Astrocyte of the spinal cord (primary cell): ENCODE measurements at places on chromosomes 13 and 19.

DNA sequence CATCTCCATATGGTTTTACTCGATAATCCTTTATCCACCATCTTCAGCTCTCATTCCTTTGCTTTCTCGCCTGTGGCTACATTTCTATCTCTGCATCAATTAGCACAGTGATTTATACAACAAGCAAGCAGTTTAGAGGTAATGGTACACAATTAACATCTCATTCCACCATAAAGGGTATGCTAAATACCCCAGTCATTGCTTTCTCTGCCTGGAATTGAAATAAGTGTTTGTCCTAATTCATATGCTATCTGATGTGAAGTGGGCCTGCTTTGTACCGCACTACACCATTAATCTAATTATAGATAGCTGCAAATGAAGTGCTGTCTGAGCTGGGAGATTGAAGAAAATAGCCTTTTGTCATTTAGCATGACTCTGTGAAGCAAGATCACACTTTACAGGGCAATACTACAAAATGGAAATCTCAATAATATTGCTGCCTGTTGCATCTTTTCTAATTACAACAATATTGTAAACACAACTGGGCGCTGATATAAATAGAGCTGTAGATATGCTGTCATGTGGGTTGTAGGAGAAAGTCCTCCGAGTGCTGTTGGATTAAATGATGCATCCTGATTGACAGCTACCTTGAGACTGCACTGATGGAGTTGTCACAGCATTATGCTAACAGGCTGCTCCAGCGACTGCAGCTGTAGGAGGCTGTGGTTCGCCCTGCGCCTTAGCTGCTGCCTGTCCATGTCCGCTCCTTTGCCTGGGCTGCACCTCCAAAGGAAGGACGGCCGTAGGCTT lies 78.2 kb downstream of the GGACT start:
- no peak for DNase-seq

- DNase-seq = no peak
Measured at GRCh38 chr19:24062190-24062589, 24.8 kb upstream of the ZNF254 start.

DNA sequence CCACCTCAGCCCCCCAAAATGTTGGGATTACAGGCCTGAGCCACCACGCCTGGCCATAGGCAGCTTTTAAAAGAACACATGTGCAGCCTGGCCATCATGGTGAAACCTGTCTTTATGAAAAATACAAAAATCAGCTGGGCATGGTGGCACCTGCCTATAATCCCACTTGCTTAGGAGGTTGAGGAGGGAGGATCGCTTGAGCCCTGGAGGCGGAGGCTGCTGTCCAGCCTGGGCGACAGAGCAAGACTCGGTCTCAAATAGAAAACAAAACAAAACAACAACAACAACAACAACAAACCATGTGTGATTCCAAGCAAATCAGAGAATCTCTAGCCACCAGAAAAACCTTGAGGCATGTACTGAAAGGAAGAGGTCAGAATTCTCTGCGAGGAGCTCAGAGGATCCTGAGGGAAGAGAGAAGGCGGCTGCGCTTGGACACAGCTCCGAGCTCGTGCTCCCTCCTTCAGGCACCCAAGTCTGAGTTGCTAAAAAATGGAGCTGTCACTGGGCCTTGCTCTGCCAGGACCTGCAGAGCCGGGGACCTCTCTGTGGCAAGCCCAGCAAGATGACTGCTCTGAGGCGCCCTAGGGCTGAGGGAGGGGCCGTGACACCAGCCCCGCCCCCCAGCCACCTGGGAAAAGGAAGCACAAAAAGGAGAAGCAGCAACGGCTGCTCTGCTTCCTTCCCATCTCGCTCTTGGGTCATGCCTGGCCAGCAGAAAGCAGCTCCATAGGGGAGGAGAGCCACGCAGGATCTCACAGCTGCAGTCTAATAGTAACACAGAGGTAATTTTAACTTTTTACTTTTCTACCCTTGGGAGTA lies at the start of gene ARL11:
TSS of gene ARL11 (plus strand) at position 677 of the 822 bp plus-strand sequence. CDS start 1,941 bp downstream, outside the sequence.
- no peak for DNase-seq

- DNase-seq = peak; percentile 82
Measured at GRCh38 chr13:85528491-85529217, 270.6 kb downstream of the SLITRK6 start.

DNA sequence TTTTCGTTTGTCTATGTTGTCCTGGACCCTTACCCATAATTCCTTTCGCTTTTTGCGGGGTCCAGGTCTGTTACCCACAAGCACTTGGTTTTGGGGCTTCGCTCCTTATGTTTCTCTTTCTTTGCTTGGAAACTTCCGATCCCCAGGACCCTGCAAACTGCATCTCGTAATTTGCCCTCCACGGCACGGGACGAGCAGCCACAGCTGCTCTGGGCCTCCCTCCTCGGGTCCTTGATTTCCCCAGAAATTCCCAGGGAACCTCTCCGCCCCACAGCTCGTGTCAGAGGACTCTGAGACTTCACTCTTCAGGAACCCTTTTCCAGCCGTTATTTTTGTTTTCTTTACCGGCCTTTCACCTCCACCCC lies 599 bp downstream of the SNRNP70 start:
- DNase-seq = no peak

GRCh38 chr19:39995794-39996193 lies 1.1 kb upstream of the ZNF546 start:
- DNase-seq = no peak

GRCh38 chr19:7856679-7857663 lies 17.2 kb downstream of the PRR36 start:
- DNase-seq = no peak

DNA sequence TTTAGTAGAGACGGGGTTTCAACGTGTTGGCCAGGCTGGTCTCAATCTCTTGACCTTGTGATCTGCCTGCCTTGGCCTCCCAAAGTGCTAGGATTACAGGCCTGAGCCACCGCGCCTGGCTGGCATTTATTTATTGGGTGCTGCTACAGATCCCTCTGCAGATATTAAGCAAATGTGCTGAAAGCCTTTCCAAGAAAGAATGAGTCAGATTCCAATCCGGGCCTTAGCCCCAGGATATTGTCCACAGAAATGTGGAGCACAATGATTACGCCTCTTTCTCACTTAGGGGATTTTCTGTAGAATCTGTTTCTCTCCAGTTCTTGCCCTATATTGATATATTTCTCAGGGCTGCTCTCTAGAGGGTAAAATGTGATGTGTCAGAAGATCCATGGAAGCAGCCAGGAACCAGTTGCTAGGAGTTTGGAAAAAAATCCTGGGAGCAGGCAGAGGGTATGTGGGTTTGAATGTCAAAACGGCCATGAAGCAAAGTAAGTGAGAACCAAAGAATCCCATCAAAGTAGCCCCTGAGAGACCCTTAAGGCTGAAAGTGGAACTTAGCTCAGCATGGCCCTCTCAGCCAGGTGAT lies 24.8 kb upstream of the IGFL4 start:
- peak; percentile 71 for DNase-seq

DNA sequence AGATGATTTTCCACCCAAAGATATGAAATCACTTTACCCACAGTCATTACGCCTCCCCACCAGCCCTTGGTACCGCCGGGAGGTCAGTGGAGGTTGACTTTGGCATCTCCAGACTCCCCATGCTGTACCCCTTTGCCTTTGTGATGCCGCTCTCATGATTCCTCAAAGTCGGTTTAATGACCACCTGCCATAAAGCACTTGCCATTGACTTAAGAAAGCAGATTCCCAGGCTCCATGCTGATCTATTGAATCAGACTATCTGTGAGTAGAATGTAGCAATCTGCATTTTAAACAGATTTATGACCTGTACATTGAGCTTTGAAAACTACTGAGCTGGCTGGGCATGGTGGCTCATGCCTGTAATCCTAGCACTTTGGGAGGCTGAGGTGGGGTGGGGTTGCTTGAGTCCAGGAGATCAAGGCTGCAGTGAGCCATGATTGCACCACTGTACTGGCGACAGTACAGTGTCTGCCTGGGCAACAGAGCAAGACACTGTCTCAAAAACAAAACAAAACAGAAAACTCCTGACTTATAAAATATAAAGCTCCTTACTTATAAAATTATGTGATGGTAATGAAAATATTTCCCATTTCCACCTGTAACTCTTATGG lies 235.2 kb downstream of the KLF5 start:
- DNase-seq = no peak

DNA sequence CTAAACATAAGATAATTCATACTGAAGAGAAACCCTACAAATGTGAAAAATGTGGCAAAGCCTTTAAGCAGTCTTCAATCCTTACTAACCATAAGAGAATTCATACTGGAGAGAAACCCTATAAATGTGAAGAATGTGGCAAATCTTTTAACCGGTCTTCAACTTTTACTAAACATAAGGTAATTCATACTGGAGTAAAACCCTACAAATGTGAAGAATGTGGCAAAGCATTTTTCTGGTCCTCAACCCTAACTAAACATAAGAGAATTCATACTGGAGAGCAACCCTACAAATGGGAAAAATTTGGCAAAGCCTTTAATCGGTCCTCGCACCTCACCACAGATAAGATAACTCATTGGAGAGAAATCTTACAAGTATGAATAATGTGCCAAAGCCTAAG lies 40.6 kb downstream of the ZNF254 start:
- no peak for DNase-seq

DNA sequence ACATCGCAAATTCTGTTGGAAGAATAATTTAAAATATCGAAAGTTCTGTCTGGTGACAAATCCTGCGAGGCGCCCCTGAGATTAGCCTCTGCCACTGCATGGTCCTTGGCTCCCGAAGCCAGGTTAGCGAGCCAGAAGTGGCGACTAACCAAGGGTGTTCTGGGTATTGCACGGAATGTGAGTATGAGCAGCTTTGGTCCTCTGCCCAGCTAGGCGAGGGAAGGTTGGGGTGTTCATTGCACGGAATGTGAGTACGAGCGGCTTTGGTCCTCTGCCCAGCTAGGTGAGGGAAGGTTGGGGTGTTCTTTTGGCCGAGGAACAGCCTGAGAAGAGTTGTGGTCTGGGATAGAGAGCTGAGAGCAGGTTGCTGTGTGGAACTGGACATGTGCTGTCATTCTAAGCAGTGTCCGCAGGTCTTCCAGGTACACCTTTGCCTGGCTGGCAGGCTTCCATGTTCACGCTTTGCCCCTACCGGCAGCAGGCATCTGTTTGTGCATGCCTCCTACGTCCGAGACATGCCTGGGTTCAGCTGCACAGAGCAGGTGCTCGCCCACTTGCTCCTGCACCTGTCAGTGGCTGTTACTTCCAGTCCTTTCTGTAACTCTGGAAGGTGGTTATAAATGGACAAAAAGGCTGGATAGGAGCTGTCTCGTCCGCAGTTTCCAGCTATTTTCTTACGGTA lies 18.3 kb upstream of the TEX29 start:
- DNase-seq = no peak

- peak; percentile 65 for DNase-seq
Measured at GRCh38 chr13:71867131-71867814, at the start of gene DACH1. Gene DACH1 (minus strand): TSS chr13:71867204.

DNA sequence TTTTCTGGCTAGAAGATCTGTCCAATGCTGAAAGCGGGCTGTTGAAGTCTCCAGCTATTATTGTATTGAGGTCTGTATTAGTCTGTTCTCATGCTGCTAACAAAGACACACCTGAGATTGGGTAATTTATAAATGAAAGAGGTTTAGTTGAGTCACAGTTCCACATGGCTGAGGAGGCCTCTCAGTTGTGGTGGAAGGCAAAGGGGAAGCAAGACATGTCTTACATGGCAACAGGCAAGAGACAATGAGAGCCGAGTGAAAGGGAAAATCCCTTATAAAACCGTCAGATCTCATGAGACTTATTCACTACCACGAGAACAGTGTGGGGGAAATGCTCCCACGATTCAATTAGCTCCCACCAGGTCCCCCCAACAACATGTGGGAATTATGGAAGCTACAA lies 980.4 kb downstream of the SLITRK5 start:
- no peak for DNase-seq

DNA sequence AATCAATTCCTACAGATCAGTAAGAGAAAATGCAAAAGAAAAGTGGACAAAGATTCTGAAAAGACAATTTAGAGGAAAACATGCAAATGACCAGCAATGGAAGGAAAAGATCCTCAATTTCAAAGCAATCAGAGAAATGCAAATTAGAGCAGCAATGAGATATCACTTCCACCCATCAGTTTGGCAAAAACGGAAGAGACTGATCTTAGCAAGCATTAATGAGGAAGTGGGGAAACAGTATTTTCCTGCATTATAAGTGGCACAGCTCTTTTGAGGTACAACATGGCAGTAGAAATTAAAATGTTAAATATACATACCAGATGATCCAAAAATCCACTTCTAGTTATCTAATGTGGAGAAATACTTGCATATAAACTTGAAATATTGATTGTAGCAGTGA lies 69.1 kb upstream of the SLC7A1 start:
- no peak for DNase-seq

- DNase-seq = no peak
Measured at GRCh38 chr19:19631346-19631745, 3.3 kb upstream of the LPAR2 start.

GRCh38 chr13:38338089-38338488 lies 11.6 kb upstream of the UFM1 start:
- no peak for DNase-seq

DNA sequence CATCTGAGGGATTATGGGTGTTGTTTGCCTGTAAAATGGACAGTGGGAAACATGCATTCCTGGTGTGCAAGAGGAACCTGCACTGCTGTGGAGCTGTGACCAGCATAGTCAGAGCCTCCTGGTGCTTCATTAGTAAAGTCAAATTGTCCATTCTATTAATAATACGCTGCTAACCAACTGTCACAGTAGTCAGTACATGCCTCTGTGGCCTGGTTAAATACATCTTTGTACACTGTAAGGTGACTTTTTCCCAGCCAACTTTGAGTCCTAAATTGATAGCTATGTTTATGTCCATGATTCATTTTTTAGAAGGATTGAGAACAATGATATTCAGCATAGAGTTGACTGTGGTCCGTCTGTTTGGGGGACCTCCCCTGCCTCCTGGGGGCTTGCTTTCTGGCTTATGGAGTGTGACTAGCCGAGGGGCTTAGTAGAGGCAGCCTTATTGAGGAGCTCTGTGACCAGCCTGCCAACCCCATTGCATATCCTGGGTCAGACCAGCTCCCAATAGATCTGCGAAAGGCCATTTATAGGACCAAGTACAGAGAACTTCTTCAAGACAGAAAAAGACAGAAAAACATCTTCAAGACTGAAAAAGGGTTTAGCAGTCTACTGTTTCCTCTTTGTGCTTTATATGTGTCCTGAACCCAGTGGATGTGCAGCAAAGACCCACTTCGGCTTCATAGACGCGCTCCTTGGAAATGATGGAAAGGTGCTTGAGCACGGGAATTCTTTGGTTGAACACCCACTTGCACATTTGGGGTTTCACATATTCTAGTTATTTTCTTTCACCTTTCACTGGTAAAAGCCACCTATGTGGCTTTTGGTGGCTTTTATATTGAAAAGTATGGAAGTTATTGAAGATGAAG lies 4.3 kb downstream of the GPR183 start:
- no peak for DNase-seq

DNA sequence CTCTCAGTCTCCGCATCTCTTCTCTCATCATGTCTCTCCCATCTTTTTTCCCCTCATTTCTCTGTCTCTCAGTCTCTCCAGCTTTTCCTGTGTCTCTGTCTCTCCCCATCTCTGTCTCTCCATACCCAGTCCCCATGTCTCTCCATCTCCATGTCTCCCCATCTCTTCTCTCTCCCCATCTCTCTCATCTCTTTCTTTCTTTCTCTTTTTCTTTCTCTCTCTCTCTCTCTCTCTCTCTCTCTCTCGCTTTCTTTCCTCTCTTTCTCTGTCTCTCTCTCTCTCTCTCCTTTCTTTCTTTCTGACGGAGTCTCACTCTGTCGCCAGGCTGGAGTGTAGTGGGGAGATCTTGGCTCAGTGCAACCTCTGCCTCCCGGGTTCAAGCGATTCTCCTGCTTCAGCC lies 12.6 kb upstream of the NFIX start:
- no peak for DNase-seq
